ENCODE measurements at places on chromosomes 1 and 21. TPM values are rescaled to one million over a fixed set of nuclear protein-coding genes. Genes with fewer than 3 reads are reported as not detected.

GRCh38 chr1:159548126-159548525, 12.3 kb upstream of the OR10J5 start:
- no peak for DNase-seq

DNA sequence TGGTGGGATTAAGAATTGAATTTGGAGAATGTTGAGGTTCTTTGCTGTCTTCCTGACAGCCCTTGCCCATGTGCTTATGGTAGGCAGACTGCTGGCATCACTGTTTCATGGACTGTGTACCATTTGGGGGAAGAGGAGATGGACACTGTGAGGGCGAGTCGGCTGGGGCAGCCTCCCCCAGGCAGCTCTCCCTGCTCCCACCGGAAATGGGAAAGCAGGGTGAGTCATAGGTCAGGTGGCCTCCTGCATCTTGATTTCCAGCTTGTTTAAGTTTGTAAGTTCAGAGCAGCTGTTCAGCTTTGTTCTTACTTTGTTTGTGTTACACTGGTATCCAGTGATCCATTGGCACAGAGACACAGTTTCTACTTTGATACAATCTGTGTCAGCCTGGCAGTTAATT, 87.2 kb upstream of the CNIH3 start:
- DNase-seq: no peak

Gene PYHIN1
- 1.4 TPM for total RNA-seq

- DNase-seq: no peak
These were observed 24.3 kb downstream of the ZMYND12 start for GRCh38 chr1:42431514-42431913.

DNA sequence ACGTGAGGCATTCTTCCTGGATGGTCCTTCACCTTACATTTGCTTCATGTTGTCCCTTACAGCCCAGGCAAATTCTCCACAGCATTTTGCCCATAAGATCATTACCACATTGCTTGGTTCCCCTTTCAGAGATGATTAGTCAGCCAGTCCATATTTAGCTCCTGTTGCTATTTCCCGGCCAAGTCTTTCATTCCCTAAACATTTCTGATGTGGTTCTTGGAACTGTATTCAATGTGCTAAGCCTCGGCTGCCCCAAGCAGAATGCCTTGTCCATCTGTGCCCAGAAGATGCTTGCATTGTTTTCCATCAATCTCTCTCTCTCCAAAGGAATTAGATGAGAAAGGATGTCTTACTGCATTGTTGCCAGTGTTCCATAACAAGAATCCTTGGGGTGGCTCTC, 420.9 kb upstream of the CAMK1G start:
- DNase-seq: no peak

- DNase-seq: no peak
These were observed at the start of gene ITGB2 for GRCh38 chr21:44920694-44921604. Gene ITGB2 (minus strand): TSS chr21:44920899. CDS start chr21:44910782, 10,117 bp downstream.
